ENCODE measurements at places on chromosomes 2 and 18.

DNA sequence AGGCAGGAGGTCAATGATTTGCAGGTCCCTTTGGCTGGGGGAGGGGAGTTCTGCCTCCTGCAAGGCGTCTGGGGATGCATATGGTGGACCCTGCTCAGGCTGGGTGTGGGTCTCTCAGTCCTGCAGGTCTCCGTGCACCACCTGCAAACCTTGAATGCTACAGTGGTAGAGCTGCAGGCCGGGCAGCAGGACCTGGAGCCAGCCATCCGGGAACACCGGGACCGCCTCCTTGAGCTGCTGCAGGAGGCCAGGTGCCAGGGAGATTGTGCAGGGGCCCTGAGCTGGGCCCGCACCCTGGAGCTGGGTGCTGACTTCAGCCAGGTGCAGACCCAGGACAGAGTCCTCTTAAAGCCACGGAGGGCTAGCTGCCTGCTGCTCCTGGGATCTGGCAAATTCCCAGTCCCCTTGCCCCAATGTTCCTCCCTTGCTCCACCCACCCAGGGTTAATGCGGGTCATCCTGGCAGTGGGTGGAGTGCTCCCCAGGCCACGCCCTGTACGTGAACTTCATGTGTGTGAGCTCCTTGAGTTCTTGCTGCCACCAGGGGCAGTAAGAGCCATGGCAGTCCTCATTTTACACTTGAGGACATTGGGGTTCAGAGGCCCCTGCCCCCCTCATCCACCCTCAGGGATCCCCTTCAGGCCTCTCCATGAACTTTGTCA is 3.1 kb downstream of the PROM2 start:
- DNase-seq = no peak

- DNase-seq = no peak
These were observed 82.3 kb downstream of the ARHGAP28 start for GRCh38 chr18:6811816-6812215.

DNA sequence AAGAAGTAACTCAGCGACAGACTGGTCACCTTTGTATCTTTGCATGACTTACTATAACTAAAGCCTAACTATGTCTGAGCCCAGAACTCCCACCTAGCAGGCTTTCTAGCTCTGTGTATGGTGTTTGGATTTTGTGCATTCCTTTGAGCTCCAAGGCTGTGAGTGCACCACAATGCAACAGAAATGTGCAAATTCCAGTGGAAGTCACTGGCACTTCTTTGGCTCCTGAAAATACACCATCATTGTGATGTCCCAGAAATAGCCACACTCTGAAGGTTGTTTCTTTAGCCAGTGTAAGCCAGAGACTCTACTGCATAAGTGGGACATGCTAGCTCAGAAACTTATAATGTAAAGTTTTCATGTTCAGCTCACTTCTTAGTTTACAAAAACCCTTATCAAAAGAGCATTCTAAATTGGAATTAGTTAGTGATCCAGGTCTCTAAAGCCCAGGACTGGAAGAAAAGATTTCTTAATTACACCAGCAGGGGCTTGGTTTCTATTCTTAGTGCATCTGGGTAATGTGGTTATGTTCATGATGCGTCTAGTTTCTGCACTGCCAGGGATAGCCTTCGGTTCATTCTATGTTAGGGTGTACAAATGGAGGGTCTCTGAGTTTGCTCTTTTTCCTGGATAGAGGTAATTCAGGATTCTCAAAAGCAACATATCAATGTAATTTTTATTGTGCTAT is 1239.5 kb upstream of the ZEB2 start:
- no peak for DNase-seq

DNA sequence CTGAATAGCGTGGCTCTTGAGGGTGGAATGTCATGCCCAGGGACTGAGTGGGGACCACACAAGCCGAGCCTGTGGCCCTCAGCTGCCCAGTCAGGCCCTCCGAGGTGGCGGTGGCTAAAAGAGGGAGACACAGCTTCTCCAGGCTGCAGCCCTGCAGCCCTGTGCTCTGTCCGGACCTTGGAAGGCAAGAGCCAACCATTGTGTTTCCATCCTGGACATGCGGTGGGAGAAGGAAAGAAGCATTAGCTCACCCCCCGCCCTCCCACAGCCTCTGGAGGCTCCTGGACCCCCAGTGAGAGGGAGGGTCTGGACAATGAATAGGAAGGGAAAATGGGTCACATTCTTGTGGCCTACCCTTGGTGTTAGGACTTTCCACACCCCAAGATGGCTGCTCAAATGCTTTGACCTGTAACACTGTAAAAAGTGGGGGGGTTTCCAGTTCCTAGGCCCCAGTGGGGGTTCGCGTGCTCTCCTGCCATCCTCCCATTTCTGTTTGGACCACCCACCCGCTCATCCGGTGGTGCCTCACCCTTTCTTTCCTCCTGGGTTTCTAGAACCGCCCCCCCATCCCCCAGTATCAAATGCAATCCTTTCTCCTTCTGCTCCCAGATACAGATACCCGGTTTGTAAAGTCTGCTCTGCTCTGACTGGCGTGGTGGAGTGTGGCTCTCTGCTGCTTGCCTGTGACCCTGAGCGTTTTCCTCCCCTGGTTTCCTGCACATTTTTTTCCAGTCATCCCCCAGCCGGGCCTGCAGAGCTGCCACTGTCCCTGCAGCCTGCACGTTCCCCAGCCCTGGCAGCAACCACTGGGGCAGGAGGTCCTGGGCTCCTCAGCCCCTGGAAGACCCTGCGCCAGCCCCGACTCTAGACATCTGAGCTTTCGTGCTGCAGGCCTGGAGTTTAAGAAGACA is 36.3 kb upstream of the SMAD7 start:
- DNase-seq = no peak

- DNase-seq = no peak
These were observed 300.1 kb downstream of the TDRD15 start for GRCh38 chr2:21423854-21424253.

DNA sequence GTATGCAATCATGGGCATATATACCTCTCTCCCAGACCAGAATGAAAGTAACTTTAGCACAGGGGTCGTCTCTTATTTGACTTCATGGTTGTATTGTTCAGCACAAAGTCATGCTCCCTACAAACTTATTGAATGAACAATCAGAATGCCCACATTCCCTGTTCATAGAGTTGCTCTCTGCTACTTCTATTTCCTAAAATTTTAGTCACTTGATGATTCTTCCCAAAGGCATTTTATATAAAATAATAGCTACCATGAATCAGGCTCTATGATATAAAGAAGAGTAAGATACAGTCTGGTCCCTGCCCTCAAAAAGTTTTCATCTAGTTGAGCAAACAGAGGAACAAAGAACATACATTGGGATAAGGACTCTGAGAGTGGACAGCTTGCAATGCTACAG is 162.2 kb downstream of the SLC39A10 start:
- DNase-seq = no peak

DNA sequence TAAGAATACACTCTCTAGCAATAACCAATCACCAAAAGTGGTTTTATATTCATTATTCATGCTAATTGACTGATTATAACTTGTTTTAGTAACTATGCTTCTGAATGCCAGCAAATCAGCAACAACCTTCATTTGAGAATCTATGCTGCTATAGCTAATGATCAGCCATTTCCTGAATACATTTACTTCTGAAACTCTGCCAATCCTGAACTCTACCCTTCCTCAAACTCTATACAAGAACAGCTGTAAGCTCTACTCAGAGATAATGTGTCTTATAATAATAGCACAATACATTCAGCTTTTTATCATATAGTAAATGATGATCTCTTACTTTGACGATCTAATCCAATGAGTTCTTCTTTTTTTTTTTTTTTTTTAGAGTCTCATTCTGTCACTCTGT is 85.7 kb upstream of the EPAS1 start:
- no peak for DNase-seq

GRCh38 chr2:82652117-82652516 is 1807.0 kb downstream of the SUCLG1 start:
- no peak for DNase-seq

GRCh38 chr18:79645291-79645983 is 34.2 kb upstream of the CTDP1 start:
- no peak for DNase-seq

- DNase-seq = no peak
These were observed 145.0 kb upstream of the PELI1 start for GRCh38 chr2:64289251-64289650.

GRCh38 chr18:7366597-7366996 is 135.7 kb downstream of the LRRC30 start:
- DNase-seq = no peak

DNA sequence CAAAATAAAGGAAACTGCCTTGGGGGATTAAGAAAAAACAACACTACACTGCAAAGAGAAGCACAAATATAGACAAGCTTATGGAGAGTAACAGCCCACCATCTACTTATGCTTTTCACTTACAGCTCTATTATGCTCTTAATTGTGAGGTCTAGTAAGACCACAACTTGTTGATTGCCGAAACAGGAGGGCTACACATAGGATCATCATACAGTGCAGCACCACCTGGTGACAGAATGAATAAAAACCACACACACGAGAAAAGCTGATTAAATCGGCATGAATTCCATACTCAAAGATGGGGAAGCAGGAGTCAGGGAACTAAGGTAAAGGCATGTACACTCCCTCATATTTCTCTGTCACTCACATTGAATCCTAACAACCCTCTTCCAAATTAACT is 259.2 kb downstream of the IKZF2 start:
- no peak for DNase-seq

GRCh38 chr2:173982182-173982714 is 17.1 kb upstream of the SP3 start:
- no peak for DNase-seq

- DNase-seq = no peak
These were observed 133.1 kb upstream of the CTAGE1 start for GRCh38 chr18:22550861-22551260.

- no peak for DNase-seq
These were observed 153.4 kb downstream of the SH3RF3 start for GRCh38 chr2:109282360-109282759.

Measured in GM18507 (cell line).